Activated T-cell treated with anti-CD3 and anti-CD28 coated beads, Interleukin-2, amount 50 U/mL, for 72 hours (primary cell): ENCODE measurements at places on chromosomes 1 and 21.

- no peak overlapping the region for H3K4me3 ChIP-seq
- H3K4me1 ChIP-seq: no peaks in the 10 kb centered on the region
- H3K27me3 ChIP-seq: no peaks in the 10 kb centered on the region
- no peaks in the 10 kb centered on the region for H3K36me3 ChIP-seq
- no peak for DNase-seq
Measured at GRCh38 chr1:53091841-53092645, 30.0 kb downstream of the PODN start.

- H3K4me3 ChIP-seq: peak overlapping the region; percentile 59
- H3K27ac ChIP-seq: peak overlapping the region; percentile 95
- no peak for DNase-seq
- H3K36me3 ChIP-seq: peaks cover 48% of the 10 kb centered on the region
- no peaks in the 10 kb centered on the region for H3K27me3 ChIP-seq
Measured at GRCh38 chr1:150619576-150620509, 9.6 kb downstream of the ENSA start.

DNA sequence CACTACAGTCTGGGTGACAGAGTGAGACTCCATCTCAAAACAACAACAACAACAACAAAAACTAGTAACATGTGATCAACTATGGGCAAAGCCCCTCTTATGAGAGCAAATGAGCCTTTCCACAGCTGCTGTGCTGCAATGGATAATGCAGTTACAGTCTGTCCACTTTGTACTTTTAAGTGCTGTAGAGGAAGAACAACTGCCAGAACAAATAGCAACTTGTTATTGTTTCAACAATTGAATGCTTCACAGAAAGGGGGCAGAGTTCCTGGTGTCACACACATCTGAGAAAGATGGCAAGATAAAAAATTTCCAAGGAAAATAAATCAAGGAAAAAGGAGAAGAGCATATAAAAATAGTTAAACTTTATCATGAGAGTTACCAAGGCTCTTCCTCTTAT, 243.6 kb upstream of the DMRTA2 start:
- H3K4me1 ChIP-seq: no peaks in the 10 kb centered on the region
- H3K27ac ChIP-seq: no peak overlapping the region
- H3K36me3 ChIP-seq: no peaks in the 10 kb centered on the region
- H3K27me3 ChIP-seq: no peaks in the 10 kb centered on the region
- DNase-seq: no peak

- H3K27ac ChIP-seq: no peak overlapping the region
- DNase-seq: no peak
Measured at GRCh38 chr1:75518686-75519085, 92.2 kb downstream of the SLC44A5 start.

DNA sequence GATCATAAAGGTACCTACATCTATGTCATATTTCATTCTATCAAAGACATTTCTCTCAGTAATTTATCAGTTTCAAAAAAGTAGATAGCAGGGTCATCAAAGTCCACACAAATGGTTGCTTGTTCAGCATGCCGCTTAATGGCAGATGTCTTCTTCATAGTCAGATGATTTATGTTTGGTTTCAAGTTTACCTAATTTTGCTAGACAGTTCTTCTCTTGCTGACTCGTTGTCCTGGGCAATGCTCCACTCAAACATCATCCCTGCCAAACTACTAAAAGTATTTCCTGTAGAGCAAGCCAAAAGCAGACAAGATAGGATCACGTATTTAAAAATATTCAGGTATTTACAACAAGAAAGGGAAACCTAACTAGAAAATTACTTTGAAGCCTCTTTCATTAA, 13.6 kb downstream of the NUP210L start:
- no peak overlapping the region for H3K4me3 ChIP-seq
- H3K36me3 ChIP-seq: no peaks in the 10 kb centered on the region
- peaks cover 15% of the 10 kb centered on the region for H3K4me1 ChIP-seq
- H3K27me3 ChIP-seq: no peaks in the 10 kb centered on the region
- no peak for DNase-seq
